LHCN-M2 (cell line): ENCODE measurements at places on chromosomes 2 and 18. TPM values are rescaled to one million over a fixed set of nuclear protein-coding genes. Genes with fewer than 3 reads are reported as not detected.
A peak's percentile ranks its signal among the peaks of the same experiment; 100 is the strongest.

GRCh38 chr2:85447222-85447585 lies 28.7 kb downstream of the SH2D6 start:
- DNase-seq, result no peak

- no peak for DNase-seq
Measured at GRCh38 chr2:70356941-70357683, 55.2 kb upstream of the FAM136A start.

The TANC1 gene
- 9.3 and 12.4 TPM in 2 replicates for total RNA-seq

DNA sequence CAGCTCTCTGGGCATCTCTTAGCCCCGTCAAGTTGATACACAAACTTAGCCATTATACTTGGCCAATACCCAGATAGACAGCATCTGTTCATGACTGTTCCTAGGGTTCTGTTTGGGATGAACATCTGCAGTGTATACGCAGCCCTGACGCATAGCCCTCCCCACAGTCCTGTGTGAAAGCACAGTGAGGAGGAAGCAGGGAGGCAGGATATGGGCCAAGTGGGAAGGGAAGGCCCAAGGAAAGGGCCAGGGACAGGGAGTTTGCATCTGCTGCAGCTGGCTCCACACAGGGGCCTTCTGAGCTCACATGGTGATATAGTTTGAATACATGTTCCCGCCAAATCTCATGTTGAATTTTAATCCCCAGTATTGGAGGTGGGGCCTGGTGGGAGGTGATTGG lies 80.2 kb downstream of the CMPK2 start:
- DNase-seq, result no peak

The FHOD3 gene
- total RNA-seq, result 8.5 and 8.7 TPM in 2 replicates

DNA sequence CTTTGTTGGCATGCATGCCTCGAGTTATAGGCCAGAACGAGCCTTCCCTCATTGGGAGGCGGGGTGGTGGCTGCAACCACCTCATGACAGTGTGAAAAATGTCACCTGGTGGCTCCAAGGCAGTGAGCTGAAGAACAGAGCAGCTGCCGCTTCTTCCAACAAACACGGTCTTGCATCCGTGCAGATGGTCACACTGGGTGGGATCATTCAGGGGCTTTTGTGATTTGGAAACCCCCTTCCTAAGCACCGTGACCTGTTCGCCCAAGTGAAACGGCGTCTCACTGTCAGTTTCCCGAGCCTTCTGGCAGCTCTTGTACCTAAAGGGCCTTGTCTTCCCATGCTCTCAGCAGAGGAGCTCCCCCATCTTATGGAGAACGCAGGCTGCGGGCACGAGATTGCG lies 159.7 kb downstream of the NAPG start:
- DNase-seq, result no peak

GRCh38 chr18:13470516-13471197 lies 252.1 kb downstream of the LDLRAD4 start:
- DNase-seq, result no peak

DNA sequence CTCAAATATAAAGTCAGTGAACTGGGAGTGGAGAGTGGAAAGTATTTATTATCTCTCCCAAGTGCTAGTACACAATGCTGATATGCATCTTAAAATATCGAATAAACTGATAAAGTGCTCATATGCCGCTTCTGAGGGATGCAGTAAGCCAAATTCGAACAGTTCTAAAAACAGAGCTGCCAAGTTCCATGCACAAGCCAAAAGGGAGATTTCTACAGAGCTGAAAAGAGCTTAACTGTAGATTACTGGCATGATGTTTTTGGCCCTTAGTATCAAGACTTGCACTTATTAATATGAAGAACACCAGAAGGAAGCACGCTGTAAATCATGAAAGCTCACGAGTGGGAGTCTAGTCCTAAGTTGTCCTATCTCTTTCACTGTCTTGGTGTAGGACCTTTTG lies 7.9 kb downstream of the TMEFF2 start:
- DNase-seq, result no peak

The CRYGC gene
- not detected in 2 replicates for total RNA-seq

GRCh38 chr2:119934319-119934718 lies 78.6 kb upstream of the EPB41L5 start:
- no peak for DNase-seq

GRCh38 chr2:167928434-167928833 lies 319.0 kb downstream of the STK39 start:
- DNase-seq, result no peak

- no peak for DNase-seq
Measured at GRCh38 chr2:81940266-81940955, 1635.9 kb upstream of the LRRTM1 start.

GRCh38 chr18:34639687-34640086 lies 70.4 kb upstream of the DTNA start:
- no peak for DNase-seq

The MEP1B gene
- not detected in 2 replicates for total RNA-seq

DNA sequence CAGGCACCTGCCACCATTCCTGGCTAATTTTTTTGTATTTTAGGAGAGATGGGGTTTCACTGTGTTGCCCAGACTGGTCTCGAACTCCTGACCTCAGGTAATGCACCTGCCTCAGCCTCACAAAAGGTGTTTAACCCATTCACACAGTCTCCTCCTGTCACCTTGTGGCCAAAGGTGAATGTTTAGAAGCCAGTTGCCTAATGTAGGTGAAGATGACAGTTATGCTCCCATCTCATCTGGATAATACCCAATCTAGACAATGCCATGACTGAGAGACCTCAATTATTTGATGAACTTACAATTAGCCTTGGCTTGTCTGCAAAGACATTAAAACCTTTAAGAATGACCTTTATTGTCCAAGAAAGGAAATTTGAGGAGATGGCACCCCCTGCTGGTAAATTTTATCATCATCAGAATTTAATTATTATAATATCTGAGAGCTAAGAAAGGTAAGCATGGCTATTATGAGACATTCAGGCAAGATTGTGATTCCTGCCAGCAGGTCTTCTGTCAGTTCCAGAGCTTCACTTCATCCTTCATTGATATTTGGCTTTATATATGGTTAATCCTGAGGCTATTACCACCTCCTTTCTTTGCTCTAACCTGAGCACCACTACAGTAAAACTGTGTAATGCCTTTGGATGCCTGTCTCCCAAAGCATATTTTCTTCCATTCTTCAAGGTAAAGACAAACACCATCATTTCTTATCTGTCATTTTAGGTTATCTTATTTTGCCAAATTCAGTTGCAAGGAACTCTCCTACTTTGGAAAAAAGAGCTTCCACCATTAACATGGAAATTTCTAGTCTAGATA lies 117.6 kb downstream of the FAM124B start:
- DNase-seq, result peak; percentile 36

DNA sequence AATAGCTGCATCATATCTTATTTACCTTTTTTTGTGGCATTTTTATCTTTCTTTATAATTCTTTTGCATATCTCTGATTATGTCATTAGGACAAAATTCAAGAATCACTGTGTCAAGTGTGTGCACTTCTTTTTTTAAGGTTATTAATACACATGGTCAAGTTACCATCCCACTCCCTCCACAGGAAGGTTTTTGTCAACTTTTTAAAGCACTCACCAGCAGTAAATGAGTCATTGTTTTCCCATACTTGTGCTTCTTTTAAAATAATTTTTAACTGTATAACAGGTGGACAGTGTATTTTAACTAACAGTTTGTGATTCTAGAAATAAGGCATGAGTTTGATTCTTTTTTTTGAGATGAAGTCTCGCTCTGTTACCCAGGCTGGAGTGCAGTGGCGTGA lies 45.7 kb upstream of the FAM171B start:
- DNase-seq, result peak; percentile 48

The ANKRD62 gene
- total RNA-seq, result not detected in 2 replicates

The LINC00305 gene
- not detected in 2 replicates for total RNA-seq

DNA sequence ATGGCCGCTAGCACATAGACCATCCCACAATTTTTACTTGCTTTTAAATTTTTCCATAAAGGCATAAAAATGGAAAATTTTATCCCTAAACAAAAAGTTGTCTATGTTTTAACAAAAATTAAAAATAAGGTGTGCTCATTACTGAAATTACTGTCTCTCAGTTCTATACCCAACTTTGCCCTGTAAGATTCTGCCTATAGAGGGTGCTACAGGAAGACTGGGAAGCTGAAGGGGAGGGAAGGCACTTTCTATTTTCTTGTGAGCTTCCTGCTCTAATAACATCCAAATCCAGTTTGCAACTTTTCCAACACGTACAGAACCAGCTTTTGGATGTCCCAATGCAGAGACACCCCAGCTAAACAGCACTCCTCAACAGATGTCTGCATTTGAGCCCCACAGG lies 666.9 kb downstream of the PLCL1 start:
- DNase-seq, result no peak

- no peak for DNase-seq
Measured at GRCh38 chr18:46310258-46310657, 206.1 kb downstream of the HAUS1 start.

- no peak for DNase-seq
Measured at GRCh38 chr18:63145851-63146555, 173.6 kb downstream of the BCL2 start.

The C2orf72 gene
- 0.06 and 0.13 TPM in 2 replicates for total RNA-seq

The HNRNPLL gene
- total RNA-seq, result 54.9 and 62.6 TPM in 2 replicates

GRCh38 chr2:27946530-27947060 lies 56.1 kb downstream of the BABAM2 start:
- no peak for DNase-seq

GRCh38 chr2:7363906-7364305 lies 446.7 kb downstream of the RNF144A start:
- DNase-seq, result no peak

DNA sequence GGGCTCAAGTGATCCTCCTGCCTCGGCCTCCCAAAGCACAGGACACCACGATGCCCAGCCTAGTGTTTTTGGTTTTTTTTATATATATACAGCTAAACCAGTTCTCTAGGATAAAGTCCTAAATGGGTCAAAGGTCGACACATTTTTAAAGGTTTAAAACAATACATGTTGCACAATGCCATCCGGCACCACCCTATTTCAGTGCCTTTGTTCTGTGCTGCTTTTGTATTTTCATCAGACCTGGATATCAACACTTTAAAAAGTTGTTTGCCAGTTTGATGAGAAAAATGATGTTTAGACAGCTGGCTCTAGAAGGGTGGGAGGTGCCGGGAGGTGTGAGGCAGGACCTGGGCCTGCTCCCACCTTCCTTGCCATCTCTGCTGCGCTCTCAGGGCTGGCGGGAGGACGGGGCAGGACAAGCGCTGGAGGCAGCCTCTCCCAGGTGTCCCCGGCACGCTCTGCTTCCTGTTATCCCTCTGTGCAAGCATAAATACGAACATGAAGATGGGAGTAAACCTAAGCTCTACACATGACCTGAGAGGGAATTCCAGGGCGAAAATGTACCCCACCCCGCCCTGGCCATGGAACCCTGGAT lies 103.7 kb downstream of the HS6ST1 start:
- DNase-seq, result no peak

DNA sequence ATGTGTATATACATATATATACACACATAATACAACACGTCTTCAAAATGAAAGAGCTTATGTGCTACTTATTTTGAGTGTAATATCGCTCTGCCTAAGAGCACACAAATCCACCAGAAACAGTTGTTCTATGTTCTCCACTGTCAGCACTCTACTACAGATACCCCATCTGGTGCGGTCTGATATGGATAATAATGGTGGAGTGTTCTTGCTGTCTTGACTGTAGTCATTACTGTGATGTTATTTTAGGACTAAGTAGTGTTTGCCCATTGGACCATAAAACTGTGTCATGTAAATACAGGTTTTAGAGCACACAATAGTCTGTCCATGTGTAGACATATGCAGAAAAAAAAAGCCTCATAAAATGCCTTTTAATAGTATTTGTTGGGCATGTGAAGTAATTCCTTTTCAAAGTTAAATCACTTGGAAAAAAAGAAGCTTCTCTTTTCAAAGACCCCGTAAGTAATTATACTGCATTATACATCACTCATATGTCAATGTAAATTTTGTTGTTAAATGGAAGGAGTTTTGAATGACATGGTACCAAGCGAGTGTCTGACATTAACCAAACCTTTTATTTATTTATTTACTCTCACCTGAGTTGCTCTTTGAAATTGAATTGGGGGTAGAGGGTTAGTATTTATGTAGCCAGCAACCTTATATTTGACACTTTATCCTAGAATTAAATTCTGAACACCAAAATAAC lies 1249.2 kb upstream of the ZEB2 start:
- DNase-seq, result no peak

DNA sequence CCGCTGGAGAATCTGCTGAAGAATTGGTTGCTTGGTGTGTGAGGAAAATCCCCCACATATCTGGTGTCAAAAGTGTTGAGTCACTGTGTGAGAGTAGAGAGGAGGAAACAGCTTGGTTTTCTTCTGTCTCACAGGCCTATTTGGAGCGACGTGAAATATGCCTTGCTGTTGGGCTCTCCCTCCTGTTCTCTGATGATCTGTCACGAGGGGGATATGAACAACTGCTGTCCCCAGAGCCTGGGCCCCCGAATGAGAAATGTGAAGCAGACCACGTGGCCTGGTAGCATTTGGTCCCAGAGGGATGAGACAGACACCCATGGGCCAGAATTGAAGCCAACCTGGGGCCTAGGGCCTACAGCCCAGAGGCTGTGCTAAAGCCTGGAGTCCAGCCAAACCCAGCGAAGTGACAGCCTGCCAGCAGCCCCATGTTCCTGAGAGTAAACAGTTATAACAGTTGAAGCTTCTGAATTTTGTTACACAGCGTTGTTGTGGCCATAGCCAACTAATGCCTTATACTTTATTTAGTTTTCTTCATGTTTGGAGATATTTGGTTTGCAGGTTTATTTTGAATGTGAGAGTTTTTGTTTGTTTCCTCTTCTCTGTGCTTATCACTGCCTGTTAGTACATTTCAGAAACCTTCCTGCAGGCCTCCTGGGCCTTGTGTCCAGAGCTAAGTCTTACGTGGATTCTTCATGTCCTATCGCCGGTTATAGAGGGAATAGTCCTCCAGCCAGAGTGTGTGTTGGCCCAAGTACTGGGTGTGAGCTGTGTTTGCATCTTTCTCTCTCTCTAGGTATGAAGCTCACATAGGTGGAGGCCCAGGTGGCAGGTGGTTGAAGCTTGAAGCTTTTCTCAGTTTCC lies 18.7 kb upstream of the COLEC12 start:
- peak; percentile 56 for DNase-seq

The GPC1 gene
- total RNA-seq, result 118 and 124 TPM in 2 replicates

DNA sequence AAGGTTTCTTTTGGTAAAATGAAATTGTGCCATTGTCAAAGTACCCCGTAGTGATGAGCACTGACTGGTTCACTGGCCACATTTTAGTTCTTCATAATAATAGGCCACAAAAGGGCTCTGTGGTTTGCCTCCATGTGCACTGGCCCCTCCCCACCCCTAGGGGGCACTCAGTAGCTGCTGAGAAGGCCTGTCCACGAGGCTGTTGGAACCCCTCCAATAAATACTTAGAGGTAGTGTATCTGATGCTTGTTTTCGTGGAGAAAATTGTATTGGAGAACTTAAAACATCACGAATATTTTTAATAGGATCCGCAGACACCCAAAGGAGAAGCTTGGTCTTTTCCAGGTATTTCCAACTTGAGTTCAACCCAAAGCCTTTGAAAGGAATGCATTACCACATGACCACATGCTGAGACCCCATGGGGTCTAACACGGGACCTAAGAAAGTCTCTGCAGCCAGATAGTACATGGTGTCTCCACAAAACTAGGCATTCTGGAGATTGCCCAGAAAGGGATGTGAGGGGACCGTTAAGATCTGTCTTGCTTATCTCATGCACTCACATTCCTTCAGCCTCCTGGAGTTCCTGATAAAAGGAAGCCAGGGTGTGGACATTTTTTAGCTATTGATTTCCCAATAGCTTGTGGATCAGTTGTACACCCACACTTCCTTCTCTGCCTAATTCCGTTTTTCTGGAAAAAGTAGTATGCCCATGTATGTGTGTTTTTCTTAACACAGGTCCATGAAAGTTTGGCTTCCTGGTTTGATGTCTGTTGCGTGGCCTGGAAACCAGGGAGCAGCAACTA lies 28.5 kb upstream of the NOSTRIN start:
- peak; percentile 70 for DNase-seq
